Stimulated activated CD4-positive, alpha-beta T cell treated with anti-CD3 and anti-CD28 coated beads, TNF-alpha, amount 100 ng/mL, for 1 hour (primary cell): ENCODE measurements at places on chromosomes 5 and 9.

DNA sequence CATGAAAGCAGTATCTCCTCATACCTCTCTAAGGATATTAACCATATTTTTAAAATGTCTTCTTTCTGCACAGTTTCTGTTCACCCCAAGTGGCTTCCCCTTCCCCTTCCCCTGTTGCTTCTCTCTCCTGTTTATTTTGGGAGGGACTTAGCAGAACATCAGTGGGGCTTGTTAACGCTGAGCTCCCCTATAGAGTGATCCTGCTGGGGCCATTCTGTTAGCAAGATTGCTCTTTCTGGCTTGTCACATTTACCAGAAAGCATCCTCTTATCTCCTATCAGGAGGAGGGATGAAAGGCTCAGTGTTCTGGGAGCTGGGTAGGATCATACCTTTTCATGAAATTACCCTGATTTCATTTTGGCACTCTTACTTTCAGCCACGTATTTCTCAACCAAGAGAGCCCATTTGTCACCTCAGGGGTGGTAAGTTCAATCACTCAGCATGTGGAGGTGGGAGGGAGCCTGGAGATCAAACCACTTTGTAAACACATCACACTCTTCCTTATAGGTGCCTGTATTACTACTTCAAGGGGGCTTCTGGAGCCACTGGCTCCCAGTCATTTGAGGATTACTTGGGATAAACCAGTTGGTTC, 16.7 kb downstream of the NXNL2 start:
- no peak for DNase-seq

GRCh38 chr5:175689147-175689991, 31.5 kb downstream of the HRH2 start:
- no peak for DNase-seq

GRCh38 chr5:153347611-153348010, 142.9 kb upstream of the GRIA1 start:
- DNase-seq = no peak

DNA sequence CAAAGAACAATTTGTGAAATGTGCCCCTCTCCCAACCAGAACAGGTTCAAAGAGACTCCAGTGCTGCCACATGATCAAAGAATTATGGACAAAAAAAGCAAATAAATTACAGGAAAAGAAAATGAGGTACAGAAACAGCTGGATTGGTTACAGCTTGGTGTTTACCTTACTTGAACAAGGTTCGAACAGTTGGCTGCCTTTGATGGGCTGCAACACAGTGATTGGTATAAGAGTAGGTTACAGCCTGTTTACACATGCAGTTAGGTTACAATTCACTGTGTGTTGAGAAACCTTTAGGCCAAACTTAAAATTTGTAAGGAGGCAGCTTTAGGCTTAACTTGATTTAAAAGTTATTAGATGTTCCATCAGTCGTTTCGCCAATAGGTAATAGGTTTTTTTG, 3.4 kb upstream of the MOCS2 start:
- no peak for DNase-seq

- DNase-seq = no peak
These were observed 377.7 kb downstream of the PIK3R1 start for GRCh38 chr5:68593211-68593671.
